ENCODE measurements at places on chromosomes 7 and 10. TPM values are rescaled to one million over a fixed set of nuclear protein-coding genes. Genes with fewer than 3 reads are reported as not detected.

LRRC61 gene
- total RNA-seq: 37.1 TPM

ARMC3 gene
- total RNA-seq: not detected

FXYD4 gene
- not detected for total RNA-seq

NCF1 gene
- total RNA-seq: 3.8 TPM

CALML5 gene
- not detected for total RNA-seq

TSPAN33 gene
- 17.3 TPM for total RNA-seq

- no peak for DNase-seq
Observed at GRCh38 chr7:152851326-152851725, 91.8 kb downstream of the ACTR3B start.

- no peak for DNase-seq
Observed at GRCh38 chr10:104680467-104681401, 39.6 kb downstream of the SORCS3 start.

DNA sequence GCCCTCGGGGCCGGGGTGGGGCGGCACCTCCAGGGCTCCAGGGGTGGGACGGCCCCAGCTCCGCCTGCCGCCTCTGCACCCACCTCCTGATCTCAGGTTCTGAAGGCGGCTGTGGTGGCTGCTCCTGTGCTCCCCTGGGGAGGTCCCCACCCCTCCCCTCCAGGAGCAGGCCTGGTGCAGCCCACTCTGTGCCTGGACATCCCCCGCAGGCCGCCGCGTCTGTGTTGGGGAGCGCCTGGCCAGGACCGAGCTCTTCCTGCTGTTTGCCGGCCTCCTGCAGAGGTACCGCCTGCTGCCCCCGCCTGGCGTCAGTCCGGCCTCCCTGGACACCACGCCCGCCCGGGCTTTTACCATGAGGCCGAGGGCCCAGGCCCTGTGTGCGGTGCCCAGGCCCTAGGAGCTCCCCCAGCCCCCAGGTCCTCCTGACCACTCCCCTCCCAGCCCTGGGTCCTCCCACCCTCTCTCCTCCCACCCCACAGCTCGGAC is 5.5 kb downstream of the CYP2W1 start:
- DNase-seq: no peak

DNA sequence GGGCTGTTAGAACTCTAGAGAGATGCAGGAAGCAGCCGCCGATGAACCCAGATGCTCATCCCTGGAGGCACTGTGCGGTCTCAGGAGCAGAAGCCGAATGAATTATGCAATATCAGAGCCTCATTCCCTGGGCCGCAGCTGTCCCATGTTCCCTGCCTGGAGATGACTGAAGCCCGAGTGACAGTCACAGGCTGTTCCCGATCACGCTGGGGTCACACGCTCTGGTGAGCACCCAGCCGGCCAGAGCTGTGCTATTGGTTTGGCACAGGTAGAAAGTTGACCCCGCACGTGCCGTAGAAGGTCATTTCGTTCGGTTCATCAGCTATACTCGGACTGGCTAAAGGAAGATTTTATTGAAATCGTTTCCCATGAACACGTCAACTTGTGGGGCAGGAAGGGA is 140.5 kb upstream of the SH2B2 start:
- no peak for DNase-seq

- DNase-seq: no peak
Observed at GRCh38 chr7:88127637-88128290, 92.1 kb downstream of the SRI start.

DNA sequence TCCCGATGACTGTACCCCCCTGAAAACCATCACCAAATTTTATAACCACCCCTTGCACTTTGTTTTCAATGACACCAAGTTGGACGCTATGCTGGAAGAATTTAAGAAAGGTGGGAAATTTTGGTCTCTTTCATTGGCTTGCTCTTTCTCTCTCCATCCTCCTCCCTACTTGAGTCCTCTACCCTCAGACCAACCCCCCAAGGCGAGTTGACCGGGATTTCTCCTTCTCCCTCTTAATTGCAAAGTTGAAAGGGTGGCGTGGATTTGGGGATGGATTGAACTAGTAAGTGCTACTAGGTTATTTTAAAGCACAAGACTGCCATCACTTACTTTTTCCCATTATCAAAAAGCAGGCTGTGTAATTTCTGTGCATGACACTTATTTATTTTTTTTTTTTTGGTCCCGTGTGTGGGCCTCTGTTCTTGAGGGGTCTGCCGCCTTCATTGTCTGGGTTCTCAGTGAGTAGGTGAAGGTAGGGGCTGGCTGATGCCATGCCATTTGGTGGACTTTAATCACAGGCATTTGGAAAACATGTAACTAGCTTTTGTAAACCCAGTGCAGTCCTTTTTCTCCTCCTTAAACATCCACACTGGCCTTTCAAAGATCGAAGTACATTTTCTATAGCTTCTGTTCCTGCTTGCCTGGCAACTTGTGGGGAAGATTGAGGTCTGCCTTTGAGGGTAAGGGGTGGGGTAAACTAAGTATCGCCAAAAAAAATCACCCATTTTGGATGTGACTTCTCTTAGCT is 2.1 kb downstream of the CNNM2 start:
- DNase-seq: no peak

- no peak for DNase-seq
Observed at GRCh38 chr10:132390921-132391675, 5.9 kb upstream of the PWWP2B start.

GRCh38 chr7:97002555-97003261 is 2.6 kb upstream of the DLX6 start:
- no peak for DNase-seq

GRCh38 chr10:118812393-118812740 is 57.6 kb upstream of the CACUL1 start:
- no peak for DNase-seq

GRCh38 chr10:67606572-67606971 is 89.4 kb downstream of the CTNNA3 start:
- no peak for DNase-seq

DNA sequence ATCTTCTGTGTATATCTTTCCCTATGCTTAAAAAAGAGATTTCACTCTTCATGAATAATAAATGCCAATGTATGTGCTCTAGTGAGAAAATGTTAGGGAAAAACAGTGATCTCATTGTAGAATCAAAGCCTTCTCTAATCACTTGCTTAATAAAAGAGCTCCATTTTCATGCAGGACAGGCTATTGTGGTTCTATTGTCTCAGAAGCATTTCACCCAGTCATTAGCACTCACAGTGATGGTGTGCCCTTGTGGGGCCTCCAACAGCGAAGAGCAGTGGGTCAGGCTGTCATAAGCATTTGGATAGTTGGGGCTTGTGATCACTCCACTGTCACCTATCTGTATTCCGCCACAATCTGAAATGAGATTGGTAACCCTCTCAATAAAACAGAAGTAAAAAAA is 83.9 kb upstream of the RSU1 start:
- DNase-seq: no peak

DNA sequence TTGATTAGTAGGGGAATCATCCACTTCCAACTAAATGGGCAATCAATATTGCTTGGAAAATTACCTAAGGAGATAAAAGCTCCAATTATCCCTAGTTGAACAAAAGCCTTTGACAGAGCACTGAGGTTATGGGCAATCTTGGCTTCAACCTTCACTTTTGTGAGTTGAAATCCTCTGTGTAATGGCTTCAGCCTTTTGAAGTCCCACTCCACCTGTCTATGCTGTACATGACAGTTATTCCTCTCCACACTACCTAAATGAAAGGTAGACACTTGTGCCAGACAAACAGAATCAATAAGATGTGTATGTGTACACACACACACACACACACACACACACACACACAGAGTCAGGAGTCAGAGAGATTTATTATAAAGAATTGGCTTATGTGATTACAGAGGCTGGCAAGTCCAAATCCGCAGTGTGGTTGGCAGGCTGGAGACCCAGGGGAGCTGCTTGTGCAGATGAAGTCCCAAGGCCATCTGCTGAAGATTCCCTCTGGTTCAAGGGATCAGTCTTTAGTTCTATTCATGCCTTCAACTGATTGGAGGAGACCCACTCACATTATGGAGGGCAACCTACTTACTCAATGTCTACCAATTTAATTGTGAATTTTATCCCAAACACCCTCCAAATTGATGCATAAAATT is 164.8 kb upstream of the CDC14C start:
- DNase-seq: no peak

- DNase-seq: no peak
Observed at GRCh38 chr10:120492346-120492745, 35.3 kb downstream of the PLPP4 start.

DNA sequence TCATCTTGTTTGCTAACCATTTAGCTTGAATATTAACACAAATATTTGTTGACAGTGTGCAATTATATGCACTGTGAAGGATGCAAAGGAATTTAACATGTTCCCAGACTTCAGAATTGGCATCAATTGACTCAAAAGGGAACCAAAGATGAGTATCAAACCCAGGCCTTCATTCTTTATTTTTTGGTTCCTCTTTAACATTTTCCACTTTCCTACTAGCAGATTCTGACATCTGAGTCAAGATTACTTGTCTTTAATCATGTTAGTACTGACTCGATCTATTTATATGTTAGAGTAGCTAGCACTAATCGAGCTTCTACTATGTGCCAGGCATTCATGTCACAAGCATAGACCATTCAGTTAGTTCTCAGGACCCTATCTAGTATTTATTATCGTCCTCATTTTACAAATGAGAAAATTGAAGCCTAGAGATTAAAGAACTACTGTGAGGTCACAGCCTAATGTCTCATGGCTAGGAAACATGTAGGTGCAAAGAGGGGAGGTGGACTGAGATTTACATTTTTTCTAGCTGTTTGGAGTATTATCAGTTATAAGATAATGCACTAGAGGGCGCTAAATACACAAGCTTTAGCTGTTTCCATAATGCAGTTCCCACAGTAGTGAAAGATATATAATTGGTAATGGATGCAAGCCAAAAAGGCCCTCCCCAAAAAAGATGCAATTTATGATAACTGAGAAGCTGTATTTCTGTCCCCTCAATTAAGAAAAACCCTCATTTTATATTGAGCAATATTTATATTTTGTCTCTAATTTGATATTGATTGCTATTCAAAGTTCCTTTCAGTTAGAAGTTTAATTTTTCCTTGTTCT is 32.9 kb upstream of the KMT2E start:
- DNase-seq: no peak

- no peak for DNase-seq
Observed at GRCh38 chr7:69651101-69651590, 52.9 kb downstream of the AUTS2 start.

DNA sequence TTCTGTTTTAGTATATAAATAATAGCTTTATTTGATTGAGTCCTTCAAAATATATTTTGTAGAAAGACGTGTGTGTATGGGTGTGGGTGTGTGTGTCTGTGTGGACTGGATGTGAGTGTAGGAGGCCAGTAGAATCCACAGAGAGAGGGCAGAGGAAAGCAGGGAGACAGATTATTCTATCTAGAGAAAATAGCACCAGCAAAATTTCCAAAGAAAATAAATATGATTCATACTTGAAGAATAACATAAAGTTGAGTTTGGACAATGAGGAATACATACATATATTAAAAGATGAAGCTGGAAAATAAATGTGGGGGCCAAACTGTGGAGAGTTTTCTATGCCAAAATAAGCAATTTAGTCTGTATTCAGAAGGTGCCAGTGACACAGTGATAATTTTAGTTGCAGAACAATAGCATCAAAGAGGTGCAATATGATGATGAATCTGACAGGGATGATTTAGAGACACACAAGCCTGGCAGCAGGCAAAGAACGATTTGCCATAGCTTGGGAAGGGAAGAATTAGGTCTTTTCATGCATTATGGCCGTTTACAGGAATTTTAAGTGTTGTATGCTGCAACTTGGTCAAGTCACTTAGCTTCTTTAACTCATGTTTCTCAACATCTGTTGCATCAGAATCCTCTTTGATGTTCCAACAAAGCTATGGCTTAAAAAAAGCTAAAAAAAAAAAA is 121.3 kb downstream of the SEMA3A start:
- DNase-seq: no peak

DNA sequence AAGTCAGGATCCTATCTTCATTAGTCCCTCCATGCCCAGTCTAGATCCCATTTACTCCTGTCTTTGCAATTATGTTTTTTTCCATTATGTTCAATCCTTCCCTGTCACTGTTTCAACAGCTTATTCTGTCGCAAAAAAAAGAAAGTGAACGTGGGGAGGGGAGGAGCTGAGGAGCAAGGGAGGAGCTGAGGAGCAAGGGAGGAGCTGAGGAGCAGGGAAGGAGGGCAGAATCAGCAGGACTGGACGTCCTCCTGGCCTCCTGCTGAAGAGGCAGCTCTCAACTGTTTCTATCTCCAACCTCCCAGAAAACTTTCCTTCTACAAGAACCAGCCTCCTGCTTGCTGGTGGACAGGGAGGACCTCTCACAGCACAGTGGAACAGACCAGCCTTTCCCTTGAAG is 26.0 kb downstream of the LARP4B start:
- DNase-seq: no peak

DNA sequence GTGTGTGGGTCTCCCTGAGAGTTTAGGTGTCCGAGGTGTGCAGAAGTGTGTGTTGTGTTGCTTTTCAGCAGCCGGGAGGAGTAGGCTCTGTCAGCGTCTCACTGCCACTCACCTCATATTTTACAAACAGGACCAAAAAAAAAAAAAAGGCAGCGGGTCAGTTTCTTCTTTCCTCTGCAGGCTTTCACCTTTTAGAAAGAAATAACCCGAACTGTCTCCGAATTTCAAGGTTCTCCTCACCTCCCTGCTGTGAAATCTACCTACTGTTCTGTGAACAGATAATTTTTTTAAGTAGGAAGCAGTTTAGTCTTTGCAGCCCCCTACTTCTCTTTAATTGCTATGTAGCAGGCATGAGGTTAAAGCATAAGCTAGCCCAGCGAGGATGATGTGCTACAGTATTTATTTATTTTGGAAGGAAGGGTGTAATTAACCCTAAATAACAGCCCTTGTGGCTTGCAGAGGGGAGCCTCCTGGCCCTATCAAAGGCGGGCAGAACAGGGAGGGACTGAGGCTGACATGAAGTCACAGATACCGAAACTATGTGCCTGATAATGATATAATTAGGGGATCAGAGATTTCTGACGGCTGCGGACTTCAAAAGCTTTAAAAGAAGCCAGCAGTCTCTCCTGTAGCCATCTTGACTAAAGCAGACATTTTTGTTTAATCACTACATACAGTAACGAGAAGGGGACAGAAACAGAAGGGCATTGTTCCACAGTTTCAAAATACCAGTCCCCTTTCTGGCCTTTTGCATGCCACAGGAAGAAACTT is 1.6 kb downstream of the BAMBI start:
- DNase-seq: no peak

DNA sequence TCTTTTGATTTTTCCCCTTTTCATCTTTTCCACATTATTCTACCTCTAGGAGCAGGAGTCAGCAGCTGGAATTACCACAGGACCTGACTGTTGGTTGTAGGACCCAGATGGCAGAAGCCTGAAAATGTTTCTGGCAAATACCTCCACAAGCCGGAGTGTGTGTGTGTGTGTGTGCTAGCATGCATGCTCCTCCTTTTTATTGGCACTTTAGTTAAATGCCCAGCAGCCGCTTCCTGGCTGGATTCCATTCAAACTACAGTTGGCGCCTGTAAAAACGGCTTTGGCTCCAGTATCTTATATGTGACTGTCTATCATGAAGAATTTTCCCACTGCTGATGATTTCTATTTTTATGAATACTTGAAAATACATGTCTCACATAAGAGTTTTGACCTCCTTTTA is 319.7 kb upstream of the SP4 start:
- DNase-seq: no peak

Data from activated T-cell treated with anti-CD3 and anti-CD28 coated beads, Interleukin-2, amount 50 U/mL, for 72 hours (primary cell).